ENCODE measurements at places on chromosomes 2 and 18.

DNA sequence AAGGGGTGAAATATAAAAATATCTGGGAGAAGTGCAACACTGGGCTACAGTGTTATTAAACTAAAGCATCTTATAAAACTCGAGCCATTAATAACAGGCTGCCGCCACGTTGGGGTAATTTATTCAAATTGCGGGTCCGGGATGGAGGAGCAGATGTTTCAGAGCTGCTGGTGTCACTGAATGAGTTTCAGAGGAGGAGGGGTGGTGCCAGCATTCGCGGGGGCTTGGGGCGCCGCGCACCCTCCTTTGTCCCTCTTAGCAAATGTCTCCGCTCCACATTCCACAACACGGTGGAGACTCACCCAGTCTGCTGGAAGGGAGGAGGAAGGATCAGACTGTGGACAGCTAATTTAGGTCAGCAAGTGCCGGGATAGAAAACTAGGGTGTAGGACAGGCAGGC is 260.5 kb downstream of the CELF4 start:
- DNase-seq, result no peak

GRCh38 chr2:181900007-181900651 is 8.6 kb downstream of the ITPRID2 start:
- DNase-seq, result peak; percentile 49

DNA sequence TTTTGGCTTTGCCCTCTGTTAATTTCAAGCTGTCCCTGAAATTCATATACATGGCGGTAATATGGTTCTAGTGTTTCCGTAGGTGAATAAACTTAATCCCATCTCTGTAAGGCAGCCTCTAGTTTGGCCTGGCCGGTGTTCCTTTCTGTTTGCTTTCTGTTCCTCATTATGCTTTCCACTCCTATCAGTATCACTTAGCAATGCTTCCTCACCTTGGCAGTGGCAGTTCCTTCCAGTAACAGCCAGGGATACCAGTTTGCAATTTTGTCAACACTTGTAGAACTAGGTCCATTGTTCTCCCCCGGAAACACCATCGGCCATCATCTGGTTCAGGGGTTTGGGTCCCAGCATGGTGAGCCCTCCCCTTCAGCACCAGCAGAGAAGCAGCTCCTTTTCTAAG is 18.2 kb upstream of the TNP1 start:
- DNase-seq, result no peak

DNA sequence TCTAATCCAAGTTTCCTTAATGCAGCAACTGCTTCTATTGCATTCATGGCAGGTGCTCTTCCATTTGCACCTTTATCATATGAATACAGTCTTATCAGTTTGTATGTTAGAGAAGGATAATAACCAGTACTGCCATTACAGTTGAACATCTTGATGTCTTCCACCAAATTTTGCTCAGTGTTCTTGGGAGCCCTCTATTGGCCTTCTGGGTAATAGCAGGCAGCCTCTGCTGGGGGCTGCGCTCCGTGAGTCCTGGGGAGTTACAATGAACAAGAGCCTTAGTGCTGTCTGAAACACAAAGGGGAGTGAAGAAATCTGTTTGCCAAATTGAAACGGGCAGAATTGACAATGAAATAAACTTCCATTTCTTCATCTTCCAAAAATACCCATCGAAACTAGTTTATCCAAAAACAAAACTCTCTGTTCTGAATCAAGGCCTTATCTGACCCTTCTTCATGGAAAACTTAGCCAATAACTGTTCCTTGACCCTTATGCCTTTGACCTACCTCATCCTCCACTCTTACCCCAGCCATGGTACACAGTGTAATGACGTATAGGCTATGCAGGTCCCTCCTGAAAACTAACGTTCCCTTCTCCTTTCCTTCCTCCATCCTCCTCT is 79.9 kb downstream of the ALK start:
- peak; percentile 48 for DNase-seq

DNA sequence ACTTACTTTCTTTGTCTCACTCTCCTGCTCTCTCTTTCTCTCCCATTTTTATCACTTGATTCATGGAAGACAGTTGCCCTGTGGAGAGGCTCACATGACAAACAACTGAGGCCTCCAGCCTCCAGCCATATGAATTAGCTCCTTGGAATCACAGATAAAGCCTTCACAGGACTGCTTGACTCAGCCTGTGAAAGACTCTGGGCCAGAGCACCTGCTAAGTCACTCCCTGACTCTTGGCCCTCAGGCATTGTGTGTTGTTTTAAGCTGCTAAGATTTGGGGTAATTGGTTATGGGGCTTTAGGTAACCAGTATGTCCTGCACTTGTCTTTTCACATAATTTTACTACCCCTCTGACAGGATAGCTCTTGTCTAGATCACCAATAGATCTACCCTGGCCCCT is 334.9 kb downstream of the SOX11 start:
- DNase-seq, result no peak

GRCh38 chr18:48869591-48869990 is 81.2 kb downstream of the SMAD7 start:
- DNase-seq, result no peak

DNA sequence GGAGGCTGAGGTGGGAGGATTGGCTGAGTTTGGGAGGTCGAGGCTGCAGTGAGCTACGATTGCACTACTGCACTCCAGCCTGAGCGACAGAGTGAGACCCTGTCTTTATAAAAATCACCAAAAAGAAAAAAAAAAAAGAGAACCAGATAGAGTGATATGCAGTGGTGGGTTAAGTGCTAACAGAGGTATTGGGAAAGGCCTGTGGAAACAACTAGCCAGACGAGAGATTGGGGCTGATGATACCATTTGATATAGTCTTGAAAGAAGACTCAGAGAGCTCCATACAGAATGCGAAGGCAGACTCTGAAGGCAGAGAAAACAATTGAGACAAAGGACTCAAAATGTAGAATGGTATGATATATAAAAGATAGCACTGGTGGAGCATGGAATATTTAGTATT is 134.1 kb downstream of the CDC42EP3 start:
- DNase-seq, result no peak

DNA sequence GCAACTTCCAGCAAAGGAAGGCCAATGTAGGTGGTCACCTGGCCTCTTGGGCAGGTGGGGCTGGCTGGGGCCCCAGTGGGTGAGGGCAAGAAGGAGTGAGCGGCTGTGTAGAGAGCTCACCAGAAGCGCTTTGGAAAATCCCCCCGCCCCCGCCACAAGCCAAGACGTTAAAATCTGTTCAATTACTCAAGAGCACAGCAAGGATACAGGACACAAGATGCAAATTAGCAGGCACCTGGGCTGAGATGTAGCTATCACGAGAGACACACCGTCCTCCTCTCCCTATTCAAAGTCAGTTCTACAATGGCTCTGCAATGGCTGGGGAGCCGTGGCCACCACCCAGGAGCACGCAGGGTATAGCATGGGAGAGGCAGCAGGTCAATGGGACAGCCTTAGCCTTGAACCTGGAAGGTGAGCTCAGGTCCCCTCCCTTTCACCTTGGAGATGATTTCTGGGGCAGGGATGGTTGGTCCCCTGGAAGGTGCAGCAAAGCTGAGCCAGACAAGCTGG is 38.5 kb upstream of the GPR17 start:
- DNase-seq, result no peak

DNA sequence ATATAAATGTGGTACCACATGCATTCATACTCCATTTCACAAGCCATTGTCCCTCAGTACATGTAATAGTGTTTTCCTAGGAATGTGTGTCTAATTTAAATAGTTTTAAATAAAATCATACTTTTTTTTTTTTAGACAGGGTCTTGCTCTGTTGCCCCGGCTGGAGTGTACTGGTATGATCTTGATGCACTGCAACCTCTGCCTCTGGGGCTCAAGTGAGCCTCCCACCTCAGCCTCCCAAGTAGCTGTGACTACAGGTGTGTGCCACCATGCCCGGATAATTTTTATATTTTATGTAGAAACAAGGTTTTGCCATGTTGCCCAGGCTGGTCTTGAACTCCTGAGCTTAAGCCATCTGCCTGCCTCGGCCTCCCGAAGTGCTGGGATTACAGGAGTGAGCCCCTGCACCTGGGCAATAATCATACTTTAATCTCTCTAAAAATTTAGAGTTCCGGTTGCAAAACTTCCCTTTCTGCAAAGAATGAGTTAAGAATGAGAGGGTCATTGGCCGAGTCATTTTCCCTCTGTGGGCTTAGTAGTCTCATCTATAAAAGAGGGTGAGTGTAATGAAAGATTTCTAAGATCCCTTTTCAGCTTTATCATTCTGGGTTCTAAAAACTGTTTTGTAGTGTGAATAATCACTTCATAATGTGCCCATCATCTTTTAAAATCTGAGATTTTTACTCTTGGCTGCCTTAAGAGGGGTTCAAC is 116.0 kb upstream of the PELI1 start:
- no peak for DNase-seq

GRCh38 chr2:241103176-241103595 is 1.1 kb upstream of the MTERF4 start:
- no peak for DNase-seq

DNA sequence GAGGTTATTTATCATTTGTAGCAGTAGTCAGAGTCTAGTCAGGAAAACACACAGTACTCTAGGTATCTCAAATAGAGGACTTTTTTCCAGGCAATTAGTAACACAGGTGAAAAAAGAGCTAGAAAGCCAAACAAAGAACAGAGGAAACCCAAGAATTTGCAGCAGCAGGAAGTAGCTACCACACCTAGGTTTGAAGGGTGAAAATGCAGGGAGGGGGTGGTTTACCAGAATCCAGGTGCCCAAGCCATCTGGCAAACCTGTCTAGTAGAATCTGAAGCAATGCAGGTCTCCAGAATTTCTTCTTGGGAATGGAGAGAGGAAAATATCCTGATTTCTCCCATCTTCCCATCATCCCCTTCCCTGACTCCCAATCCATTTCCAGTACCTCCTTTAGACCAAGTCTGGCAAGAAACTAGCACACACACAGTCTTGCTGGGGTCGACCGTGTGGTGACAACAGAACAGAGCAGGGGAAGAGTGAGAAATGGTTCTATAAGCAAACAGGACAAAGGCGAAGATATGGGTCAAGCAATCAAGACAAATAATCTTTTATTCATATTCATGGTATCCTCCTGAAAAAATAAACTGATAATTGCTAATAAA is 231.9 kb upstream of the MMADHC start:
- no peak for DNase-seq

- DNase-seq, result peak; percentile 15
Measured at GRCh38 chr2:953975-954686, 3.5 kb downstream of the SNTG2 start.

GRCh38 chr18:10951631-10952544 is 197.5 kb downstream of the PIEZO2 start:
- no peak for DNase-seq

Data from HT-29 (cell line).